Right kidney (tissue), 9 donors: ENCODE measurements at places on chromosomes 5 and 9.

GRCh38 chr5:115079924-115080623 lies 89.6 kb downstream of the TRIM36 start:
- DNase-seq: no peak

- DNase-seq: no peak
These were observed 414.7 kb upstream of the SGCD start for GRCh38 chr5:155912291-155912690.

DNA sequence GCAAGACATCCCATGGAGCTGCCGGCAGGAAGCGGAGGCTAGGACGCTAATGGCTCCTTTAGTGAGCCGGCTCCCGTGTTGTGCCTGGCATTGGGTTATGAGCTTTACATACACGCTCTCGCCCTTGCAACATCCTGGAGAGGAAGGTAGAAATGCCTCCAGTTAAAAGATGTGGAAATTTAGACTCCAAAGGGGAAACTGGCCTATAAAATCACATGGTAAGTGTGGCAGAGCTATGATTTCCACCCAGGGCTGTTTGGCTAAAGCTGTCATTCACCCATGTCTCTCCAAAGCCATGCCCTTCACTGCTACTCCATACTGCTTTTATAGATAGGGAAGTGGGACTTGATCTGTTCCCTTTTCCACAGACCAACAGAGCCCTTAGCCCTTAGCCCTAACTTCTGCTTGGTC lies 5.2 kb downstream of the GM2A start:
- DNase-seq: no peak

GRCh38 chr5:1748845-1749244 lies 50.8 kb downstream of the MRPL36 start:
- DNase-seq: no peak

- DNase-seq: no peak
These were observed 40.2 kb downstream of the ZNF474 start for GRCh38 chr5:122169350-122170103.

DNA sequence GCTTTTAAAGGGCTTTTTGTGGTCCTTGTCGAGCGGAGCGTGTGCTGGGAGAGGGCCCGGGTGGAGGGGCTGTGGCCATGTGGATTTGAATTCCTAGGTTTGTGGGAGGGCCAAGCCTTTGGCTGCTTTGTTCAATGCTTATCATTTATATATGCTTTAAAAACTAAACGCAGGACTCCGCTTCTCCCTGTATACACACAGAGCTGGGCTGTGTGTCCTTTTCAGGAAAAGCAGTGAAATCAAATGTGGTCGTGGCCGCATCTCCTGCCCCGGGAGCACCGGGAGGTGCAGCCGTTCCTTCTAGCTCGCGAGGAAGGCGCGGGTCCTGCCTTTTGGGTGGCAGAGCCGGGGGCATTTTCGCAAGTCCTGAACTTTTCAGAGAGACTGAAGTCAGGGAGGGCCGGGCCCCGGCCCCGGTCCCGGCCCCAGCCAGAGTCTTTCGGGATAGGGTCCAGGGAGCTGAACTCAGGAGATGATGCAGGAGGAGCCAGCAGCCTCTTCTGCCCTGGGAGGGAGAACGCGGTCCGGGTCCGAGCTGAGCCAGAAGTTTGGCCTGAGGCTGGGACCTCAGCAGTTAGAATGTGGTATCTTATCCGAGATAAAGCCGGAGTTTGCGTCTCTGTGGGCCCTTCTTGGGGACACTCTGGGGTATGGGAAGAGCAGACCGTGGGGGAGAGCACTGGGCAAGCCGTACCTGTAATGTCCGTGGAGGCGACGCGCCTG lies 158.8 kb downstream of the C9orf152 start:
- peak; percentile 79 for DNase-seq

- peak; percentile 59 for DNase-seq
These were observed 2.7 kb upstream of the PHPT1 start for GRCh38 chr9:136846376-136847087.

- no peak for DNase-seq
These were observed 232.1 kb downstream of the ARHGEF28 start for GRCh38 chr5:73858054-73858453.
